ENCODE measurements at places on chromosomes 3 and 15.

DNA sequence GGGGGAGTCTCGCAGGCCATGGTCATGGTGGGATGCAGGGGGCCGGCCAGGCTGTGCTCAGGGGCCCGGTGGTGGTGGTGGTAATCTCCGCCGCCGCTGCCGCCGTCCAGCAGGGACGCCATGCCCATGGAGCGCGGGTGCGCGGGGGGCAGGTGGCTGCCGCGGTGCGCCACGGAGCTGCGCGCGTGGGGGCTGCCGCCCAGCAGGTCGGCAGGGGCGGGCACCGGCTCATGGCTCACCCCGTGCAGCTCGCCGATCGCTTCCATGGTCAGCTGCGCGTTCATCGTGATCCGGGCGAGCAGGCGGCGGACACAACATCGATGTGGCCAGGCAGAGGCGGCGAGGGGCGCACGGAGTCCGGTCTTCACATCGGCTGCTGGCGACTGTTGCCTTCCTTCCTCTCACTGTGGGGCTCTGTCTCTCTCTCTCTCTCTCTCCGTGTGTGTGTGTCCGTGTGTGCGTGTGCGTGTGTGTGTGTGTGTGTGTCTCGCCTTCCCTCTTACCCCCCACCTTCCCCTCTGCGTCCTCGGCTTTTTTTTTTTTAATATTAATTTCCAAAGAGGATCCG lies 451 bp downstream of the ONECUT1 start:
- DNase-seq, result no peak

DNA sequence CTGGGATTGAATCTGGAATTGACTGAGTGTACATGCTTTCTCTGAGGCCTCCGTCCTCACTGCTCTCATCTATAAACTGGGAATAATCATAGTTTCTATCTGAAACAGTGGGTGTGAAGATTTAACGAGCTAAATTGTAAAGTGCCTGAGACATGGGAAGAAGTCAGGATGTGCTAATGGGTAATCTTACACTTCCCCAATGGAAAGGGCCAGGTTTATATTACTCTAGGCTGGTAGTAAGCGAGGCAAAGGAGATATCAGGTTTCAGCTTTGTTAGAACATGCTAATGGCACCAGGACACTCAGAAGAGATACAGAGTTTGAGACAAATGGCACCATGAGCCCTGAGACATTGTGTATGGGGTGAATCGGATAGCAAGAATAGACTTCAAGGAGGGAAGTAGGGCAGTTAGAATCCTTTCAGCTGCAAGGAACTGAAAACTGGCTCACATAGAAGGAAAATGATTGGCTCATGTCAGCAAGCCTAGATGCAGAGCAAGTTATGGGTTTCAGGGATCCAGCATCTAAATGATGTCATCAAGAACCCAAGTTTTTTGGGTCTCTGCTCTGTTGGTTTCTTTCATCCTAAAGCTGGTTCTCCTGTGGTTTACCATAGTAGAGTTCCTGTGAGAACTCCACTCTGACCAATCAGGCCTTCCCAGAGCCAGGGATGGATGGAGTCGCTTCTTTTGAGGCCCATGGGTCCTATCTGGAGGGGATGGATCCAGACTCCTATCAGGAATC lies 21.8 kb downstream of the FLNB start:
- no peak for DNase-seq

DNA sequence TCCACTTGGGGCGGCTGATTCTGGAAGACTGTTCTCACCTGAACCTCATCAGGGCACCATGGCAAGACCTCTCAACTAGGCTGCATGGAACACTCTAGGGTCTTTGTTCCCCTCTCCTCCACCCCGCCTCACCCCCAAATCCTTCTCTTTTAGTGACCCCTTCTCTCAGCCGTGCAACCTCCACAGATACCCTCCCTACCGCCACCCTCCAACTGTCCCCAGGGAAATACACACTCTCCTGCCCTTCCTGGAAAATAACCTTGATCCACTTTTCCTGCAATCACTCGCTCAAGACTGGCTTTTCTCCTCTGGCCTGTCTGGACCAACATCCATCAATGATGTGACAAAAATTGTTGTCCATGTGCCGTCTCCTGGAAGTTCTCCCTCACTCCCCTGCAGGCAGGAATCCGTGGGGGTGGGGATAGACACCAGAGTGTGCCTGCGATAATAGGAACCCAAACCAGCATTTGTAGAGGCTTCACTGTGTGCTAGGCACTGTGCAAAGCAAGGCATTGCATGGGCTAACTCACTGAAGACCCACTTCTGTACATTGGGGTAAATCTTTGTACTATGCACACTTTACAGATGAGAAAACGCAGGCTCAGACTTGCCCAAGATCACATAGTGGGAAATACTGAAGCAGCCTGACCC lies 160.1 kb upstream of the UBE2E1 start:
- DNase-seq, result no peak

GRCh38 chr3:129532261-129532660 lies 3.8 kb downstream of the RHO start:
- no peak for DNase-seq

DNA sequence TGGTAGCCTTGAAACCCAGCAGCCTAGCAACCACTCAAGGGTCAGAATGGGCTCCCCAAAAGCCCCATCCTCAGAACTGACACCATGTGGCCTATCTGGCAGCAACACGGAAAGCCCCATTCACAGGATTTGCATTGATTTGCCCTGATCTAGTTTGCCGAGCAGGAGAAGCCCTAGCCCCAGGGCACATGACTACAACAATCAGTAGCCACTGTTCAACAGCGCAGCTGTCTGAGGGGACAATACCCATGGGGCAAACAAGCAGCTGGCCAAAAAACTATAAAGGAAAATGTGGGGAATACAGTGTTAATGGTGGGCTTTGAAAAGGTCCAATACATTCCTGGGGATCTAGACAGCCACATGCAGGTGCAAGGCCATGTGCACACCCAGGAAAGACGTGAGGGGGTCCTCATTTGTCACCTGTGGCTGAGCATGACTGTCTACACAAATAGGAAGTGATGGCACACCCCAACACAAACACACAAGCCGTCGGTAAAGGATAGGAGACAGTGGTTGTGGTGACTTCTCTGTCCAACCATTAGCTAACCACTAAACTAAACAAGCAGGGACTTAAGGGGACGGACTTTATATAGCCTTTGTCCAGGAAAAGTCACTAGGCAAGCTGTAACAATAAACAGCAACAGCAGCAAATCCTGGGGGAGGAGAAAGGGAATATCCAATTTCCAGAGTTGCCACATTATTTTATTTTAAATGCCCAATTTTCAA lies 113.7 kb downstream of the LRIG1 start:
- DNase-seq, result no peak

- DNase-seq, result no peak
Measured at GRCh38 chr15:87599616-87600015, 656.9 kb downstream of the NTRK3 start.

DNA sequence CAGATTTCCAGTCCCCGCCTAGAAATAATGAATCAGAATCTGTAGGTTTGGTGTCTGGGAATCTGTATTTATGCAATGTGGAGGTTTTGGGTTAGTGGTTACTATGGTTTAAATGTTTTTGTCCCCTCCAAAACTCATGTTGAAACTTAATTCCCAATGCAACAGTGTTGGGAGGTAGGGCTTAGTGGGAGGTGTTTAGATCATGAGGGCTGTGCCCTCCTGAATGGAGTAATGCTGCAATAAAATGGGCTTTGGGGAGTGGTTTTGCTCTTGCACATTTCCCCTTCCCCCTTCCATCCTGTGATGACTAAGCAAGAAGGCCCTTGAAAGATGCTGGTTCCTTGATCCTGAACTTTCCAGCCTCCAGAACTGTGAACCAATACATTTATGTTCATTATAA lies 9.2 kb upstream of the RFC4 start:
- DNase-seq, result no peak

- no peak for DNase-seq
Measured at GRCh38 chr15:68921926-68922325, 8.4 kb upstream of the SPESP1 start.

- no peak for DNase-seq
Measured at GRCh38 chr15:80568876-80569605, 126.1 kb upstream of the ABHD17C start.

- DNase-seq, result no peak
Measured at GRCh38 chr3:150365132-150365604, 42.9 kb upstream of the TSC22D2 start.

- DNase-seq, result no peak
Measured at GRCh38 chr3:23971684-23972083, 26.6 kb downstream of the NR1D2 start.

GRCh38 chr3:5791558-5791957 lies 604.1 kb downstream of the EDEM1 start:
- no peak for DNase-seq

GRCh38 chr3:38017445-38018295 lies 11.8 kb downstream of the PLCD1 start:
- no peak for DNase-seq

GRCh38 chr15:40343512-40343911 lies 2.8 kb upstream of the CCDC9B start:
- DNase-seq, result no peak

DNA sequence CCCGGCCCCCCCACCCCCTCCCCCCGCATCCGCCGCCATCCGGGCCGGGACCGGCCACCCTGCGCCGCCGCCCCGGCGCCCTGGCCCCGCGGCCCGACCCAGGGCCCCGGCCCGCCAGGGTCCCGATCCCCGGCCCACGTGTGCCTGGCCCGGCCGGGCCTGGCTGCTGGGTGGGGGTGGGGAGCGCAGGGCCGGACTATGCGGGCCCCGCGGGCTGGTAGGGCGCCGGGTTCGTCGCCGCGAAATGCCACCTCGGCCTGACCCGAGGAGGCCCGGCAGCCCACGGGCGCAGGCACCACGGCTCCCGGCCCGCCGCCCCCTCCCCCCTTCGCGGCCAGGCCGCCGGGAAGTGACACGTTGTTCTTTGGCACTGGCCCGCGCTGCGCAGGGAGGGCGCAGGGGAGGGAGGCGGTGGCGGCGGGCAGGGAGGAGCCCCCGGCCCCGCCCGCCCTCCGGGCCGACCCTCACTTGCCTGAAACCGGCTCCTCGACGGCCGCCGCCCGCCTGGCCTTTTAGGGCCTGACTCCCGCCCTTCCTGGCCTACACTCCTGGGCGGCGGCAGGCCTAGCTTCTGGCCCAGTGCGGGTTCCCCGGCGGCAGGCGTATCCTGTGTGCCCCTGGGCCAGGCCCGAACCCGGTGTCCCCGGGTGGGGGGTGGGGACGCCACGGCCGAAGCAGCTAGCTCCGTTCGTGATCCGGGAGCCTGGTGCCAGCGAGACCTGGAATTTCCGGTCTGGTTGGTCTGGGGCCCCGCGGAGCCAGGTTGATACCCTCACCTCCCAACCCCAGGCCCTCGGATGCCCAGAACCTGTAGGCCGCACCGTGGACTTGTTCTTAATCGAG lies 515 bp downstream of the EIF4G1 start:
- DNase-seq, result peak; percentile 55

- DNase-seq, result no peak
Measured at GRCh38 chr3:157103860-157104259, 56.1 kb downstream of the CCNL1 start.

GRCh38 chr3:178588628-178589027 lies 52.4 kb downstream of the KCNMB2 start:
- no peak for DNase-seq

- DNase-seq, result no peak
Measured at GRCh38 chr15:27091270-27091940, 120.4 kb downstream of the GABRG3 start.

DNA sequence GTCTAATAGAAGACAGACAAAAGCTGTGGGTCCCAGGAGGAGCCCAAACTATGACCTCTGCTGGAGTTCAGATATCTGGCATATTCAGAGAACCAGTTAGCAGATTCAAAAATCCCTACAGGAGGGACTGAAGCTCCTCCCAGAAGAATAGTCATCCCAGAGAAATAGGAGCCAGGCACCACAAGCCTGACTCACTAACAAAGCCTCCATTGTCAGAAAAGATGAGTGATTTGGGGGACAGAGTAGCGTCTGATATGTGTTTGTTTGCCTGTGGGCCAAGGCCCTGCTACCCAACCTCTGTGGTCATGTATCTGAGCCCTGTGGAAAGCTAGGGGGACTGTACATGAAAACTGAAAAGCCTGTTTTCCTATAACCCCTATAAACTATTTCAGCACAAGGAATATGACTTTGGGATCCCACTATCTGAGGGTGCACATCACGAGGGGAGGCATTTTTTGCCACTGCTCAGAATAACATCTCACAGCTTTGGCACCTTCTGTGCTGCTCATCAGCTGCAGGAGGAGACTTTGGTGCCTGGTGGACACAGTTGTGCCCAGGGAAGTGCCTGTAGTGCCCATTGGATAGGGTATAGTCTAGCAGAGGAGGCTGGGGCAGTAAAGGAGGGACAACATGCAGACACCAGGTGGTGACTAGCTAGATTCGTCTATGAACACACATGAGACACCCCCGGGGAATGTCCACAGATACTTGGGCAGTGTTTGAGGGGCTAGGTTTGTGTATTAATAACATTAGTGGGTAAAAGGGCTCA lies 9.7 kb upstream of the LARP6 start:
- no peak for DNase-seq

DNA sequence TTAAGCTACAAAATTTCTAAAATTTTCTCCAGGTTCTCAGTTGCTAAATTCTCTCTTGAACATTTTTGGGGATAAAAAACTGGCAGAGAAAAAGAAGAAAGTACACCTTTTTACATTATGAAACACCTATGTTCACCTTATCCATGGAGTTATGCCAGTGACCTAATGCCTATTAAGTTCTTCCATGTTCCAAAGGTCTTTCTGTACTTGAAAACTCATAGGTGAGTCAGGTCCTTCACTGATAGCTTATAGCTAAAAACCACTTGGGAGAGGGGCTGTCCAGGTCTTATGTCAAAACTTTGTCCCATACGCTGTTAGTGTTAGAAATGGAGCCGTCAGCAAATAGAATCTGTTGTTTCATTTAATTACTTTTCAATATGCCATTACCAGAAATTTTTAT lies 487.5 kb upstream of the TPRG1 start:
- no peak for DNase-seq

GRCh38 chr3:98807011-98807410 lies 43.9 kb downstream of the ST3GAL6 start:
- DNase-seq, result no peak

- DNase-seq, result no peak
Measured at GRCh38 chr3:188656196-188656982, 502.4 kb downstream of the LPP start.

GRCh38 chr3:39291903-39292329 lies 12.1 kb upstream of the CX3CR1 start:
- peak; percentile 68 for DNase-seq

DNA sequence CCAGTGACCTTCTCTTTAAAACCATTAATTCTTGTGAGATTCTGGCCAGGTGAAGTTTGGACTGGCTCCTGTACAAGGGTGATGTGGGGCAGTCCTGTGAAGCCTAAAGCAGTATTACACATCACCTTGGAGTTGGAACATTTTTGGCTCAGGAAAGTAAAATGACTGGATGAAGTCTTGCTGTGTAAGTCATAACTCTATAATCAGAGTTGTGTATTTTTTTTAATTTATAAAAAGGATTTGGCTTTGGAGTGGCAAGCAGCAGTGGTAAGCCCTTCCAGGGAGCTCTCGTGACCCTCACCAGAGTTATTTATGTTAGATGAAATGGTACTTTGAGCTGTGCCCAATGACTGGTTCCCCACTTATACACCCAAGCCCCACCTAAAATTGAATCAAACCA lies 331.2 kb upstream of the DCBLD2 start:
- no peak for DNase-seq

DNA sequence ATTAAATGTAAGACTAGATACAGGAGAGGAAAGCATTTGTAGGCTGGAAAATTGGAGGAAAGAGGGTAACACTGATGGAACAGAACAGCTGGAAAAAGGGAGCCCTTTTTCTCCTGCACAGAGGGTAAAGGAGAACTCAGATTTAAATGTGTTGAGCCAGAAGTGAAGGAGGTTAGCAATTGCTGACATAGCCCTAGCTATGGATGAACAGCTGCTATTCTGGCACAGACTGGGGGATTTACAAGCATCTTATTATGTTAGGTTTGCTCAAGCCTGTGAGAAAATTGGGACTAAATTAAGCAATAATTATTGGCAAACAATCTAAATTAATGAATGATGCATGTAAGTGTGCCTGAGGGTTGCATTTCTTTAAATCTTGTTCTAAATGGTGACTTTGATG lies 40.6 kb upstream of the PRR20G start:
- no peak for DNase-seq
